Stimulated activated CD8-positive, alpha-beta memory T cell treated with anti-CD3 and anti-CD28 coated beads, Interleukin-15, amount 100 ng/mL, for 4 hours (primary cell): ENCODE measurements at places on chromosomes 7 and 10.

DNA sequence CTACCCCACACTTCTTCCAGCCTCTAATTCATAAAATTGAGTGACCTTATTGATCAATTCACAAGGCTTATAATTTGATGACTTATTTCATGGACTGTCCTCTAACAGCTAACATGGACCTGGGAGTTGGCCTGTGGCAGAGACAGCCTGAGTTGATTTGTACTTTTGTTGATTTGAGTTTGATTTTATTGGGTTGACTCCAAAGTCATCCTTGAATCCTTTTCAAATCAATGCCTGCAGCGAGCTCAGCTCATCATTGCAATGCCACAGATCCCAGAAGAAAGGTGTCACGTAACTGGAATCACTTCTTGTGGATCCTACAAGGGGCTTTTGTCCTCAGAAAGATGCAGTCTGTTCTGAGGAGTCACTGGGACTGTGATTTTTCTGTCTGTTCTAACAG lies 138.0 kb downstream of the CAMK1D start:
- no peak for DNase-seq

- DNase-seq, result no peak
These were observed 21.6 kb upstream of the ERCC6 start for GRCh38 chr10:49560526-49560925.

DNA sequence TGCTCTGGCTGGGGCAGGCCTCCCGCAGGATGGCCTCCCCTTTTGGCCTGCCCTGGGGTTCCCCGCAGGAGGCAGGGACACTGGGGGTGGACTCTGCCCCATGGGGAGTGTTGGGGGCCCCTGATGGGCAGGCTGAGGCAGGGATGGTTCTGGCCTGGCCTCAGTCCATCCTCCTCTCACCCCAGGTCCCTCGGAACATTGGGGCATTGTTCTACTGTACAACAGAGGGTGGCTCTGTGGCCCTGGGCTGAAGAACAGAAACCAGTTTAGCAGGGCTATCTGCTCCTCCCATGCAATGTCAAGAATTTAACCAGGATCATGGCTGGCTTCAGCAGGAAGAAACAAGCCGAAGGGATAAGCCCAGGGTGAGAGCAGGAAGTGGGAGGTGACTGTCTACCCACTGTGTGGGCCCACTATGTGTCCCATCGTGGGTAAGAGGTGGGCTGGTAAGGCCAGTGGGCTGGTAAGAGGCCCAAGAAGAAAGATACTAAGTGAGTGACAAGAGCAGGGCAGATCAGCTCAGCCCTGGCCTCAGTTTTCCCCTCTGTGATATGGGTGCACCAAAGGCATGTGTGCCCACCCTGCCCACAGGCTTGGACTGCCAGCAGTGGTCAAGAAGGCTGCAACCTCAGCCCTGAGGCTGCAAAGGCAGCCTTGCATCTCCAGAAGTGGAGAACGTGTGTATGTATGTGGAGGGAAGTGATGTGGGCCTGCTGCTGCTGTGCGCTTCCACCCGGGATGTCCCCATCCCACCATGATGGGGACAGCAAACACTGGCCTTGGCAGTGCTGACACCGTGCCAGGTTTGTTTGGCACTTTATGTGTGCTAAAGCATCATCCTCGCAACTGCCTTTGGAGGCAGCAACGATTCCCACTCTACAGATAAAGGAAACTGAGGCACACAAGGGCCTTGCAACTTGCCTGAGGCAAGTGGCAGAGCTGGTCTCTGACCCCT lies 138.9 kb downstream of the SH3PXD2A start:
- no peak for DNase-seq

DNA sequence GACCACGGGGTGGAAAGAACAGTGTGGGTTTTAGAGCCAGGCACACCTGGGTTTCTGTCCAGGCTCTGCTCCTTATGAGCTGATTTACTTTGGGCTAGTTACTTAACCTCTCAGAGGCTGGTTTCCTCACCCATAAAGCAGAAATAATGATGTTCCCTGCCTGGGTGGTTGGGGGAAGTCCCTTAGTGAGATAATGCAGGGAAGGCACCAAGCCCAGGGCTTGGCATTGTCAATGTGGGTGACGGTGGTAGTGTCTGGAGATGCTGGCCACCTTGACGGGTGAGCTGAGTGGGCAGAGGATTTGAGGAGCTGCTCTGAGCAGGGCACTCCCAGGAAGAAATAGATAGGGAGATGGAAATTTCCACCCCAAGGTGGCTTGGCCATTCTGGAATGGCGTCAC lies 65.2 kb downstream of the SH2D4B start:
- DNase-seq, result no peak

DNA sequence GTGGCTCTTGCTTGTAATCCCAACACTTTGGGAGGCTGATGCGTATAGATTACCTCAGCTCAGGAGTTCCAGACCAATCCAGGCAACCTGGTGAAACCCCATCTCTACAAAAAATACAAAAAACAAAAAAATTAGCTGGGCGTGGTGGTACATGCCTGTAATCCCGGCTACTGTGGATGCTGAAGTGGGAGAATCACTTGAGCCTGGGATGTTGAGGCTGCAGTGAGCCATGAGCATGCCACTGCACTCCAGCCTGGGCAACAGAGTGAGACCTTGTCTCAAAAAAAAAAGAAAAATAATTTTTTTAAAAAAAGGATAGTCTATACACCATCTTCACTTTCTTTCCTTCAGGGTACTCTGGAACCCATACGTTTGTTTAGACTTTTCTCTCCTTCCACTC lies 6.2 kb downstream of the REEP3 start:
- no peak for DNase-seq

DNA sequence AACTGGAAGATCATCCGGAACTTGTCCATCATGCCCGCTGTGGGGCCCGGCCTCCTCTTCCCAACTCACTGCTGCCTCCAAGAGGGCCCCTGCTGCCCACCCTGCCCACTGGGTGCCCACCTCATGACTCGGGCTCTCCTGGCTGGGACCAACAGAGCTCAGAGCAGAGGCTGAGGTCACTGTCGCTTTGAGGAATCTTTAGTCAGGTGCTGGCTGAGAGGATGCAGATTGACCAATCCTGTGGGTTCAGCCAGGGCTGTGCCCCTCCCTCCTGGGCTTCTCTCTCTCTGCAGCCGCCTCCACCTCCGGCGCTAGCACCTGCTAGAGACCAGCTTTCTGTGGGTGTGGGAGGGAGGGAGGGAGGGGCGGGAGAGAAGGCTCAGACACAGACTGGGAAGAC lies at the start of gene CALHM1:
Gene CALHM1 (minus strand): TSS at position 181 of the 400 bp plus-strand sequence. CDS start 149 bp downstream, at position 32.
- DNase-seq, result no peak

DNA sequence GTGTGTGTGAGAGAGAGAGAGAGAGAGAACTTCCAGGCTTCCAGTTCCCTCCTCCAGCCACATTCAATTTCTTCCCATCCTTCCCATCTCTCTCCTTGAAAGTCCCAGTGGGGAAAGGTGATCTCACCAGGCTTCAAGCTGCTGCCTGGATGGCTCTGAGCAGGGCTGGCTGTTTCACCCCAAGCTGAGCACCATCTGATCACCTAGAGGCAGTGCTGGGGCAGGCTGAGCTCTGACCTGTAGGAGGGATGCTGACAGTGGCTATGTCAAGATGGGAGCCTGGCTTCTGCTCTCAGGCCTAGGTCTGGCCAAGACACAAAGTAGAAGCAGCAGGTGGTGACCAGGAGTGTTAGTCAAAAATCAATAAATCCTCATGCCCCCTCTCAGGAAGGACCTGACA lies 370.8 kb downstream of the PLXNA4 start:
- no peak for DNase-seq

DNA sequence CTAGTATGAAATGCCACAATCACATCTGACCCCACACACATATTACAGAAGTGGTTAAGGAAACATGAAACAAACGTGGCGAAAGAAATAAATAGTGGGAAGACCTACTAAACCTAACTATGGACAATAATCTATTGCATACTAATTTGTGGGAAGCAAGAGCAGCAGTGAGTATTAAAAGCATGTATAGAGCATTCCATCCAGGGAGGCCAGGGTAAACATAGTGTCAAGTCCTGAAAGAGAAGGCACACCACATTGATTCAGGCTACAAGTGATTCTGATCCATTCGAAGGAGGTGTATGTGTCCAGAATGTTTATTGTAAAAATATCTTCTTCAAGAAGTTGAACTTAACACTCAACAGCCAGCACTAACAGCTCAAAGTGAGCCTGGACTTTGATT lies 29.2 kb downstream of the CACNA2D1 start:
- no peak for DNase-seq

DNA sequence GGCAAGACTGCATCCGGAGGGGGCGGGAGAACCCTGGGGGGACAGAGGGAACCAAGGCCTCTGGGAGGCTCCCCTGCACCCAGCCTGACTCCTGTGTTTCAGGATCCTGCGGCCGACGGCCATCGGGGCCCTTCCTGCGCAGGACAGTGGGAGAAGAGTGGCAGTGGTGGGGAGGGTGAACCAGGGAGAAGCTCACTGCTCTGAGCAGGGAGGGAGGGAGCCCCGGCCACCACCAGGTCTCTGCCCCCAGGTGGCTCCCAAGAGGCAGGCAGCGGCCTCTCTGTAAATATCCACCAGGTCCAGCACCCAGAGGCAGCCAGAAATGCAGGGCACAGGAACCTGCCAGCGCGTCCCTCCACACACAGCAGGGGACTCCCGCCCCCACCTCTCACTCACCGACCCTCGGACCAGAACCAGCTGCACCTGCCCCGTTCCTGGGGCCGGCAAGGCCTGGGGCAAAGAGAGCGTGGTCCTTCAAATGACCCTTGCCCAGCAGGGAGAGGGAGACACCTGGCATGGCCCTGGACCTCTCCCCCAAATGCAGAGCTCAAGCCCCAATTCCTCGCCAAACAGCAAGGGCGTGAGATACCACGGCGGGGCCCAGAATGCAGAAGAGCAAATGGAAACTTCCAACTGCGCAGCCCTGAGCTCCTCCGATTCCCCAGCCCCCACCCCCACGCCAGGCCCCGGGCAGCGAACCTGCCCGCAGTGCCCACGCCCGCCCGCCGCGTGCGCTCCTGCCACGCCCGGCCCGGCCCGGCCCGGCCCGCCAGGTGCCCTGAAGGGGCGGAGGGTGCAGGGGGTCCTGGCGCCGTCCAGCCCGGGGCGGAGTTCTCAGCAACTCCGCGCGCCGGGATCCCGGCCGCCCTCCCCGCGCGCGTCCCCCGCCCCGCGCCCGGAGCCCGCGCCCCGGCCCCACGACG lies 805 bp downstream of the RASGEF1A start:
- DNase-seq, result no peak

DNA sequence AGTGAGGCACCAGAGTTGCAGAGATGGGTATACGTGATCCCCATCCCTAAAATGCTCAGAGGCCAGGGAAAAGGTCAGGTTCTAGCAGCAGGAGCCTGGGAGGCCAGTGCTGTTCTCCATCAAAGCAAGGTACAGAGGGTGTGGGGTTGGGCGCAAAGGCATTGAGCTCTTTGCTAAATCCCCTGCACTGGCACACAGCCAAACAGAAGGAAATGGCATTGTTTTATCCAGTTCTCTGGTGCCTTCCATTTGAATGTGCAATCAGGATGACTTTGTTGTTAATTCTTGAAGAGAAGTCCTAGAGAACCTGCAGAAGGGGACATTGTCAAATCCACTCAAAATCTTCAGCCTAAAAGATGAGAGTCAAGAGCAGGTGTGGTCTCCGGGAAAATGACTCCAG lies 111.3 kb upstream of the CHST15 start:
- no peak for DNase-seq

DNA sequence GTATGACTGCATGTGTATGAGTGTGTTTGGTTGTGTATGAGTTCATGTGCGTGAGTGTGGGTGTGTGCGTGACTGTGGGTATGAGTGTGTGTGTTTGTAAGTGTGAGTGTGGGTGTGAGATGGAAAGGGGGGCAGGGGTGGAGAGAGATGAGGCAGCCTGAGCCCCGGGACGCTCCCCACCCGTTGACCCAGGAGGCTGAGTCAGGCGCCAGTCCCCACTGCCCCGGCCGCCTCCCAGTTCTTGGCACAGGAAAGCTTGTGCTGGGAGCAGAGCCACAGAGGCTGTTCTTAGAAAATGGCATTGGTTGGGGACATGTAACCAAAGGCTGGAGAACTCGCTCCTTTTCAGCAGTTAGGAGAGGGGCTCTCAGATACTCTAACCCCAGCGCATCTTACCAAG lies 27.8 kb upstream of the NUB1 start:
- no peak for DNase-seq
